ENCODE measurements at places on chromosomes 2 and 18. TPM values are rescaled to one million over a fixed set of nuclear protein-coding genes. Genes with fewer than 3 reads are reported as not detected.

DNA sequence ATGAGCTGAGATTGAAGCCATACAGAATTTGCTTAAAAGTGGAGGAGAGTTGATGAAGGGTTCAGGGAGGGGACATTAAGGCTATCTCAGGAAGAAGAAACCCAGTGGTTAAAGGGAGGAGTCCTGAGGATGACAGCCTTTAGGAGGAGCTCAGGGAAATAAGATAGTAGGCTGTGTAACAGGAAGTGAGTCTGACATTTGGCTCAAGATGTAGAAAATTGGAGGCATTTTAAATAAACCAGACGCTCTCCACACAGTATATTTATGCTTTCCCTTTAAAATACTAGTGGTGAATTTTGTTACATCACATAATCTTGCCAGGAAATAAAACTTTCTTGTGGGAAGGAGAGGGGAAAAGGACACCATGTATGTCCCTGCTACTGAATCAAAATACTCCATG, 11.6 kb downstream of the KCNH7 start:
- H3K4me1 ChIP-seq, result no peaks in the 10 kb centered on the region
- H3K27ac ChIP-seq, result no peak overlapping the region
- DNase-seq, result no peak
- H3K4me3 ChIP-seq, result no peak overlapping the region

Gene COL5A2
- 257 TPM for total RNA-seq

Gene STAT1
- total RNA-seq, result 80.3 TPM

- no peaks in the 10 kb centered on the region for H3K36me3 ChIP-seq
- no peaks in the 10 kb centered on the region for H3K27me3 ChIP-seq
- no peak overlapping the region for H3K4me3 ChIP-seq
These were observed 73.2 kb downstream of the AGAP1 start for GRCh38 chr2:235566931-235567495.

DNA sequence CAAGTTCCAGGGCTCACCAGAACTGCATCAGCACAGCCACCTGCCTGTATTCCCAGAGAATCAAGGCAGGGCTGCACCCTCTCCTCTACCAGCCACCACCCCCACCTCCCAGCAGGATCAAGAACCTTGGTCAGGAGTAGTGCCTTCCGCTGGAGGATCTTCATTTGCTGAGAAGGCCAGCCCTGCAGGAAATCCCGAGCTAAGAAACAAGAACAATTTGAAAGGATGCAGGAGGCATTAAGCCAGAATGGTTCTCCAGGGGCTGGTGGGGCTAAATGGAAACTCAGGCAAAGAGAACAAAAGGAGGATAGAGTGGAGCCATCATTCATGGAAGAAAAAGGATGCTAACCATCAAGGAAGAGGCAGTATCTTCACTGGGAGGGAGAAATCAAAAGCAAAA, 147.3 kb upstream of the SLC14A2 start:
- H3K36me3 ChIP-seq, result no peaks in the 10 kb centered on the region
- no peak overlapping the region for H3K27ac ChIP-seq
- no peak overlapping the region for H3K4me3 ChIP-seq
- H3K4me1 ChIP-seq, result no peaks in the 10 kb centered on the region
- DNase-seq, result no peak

DNA sequence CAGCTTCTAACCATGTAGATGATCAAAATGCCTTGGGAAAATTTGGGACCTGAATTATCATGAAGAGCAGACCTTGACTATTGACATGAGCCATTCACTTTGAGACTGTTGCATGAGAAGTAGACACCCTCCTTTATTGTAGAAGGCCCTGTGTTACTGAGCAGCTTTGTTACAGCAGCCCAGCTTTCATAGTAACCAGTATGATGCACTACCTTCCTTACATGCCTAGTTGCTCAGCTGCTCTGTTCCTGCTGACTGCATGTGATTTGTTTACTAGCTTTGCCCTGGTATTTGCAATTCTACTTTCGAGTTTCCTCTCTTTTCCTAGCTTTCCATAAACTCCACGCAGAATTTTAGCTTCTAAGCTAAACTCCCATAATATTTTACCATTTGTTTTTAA, 11.2 kb upstream of the FN1 start:
- no peak overlapping the region for H3K27ac ChIP-seq
- DNase-seq, result peak; percentile 41
- H3K4me3 ChIP-seq, result no peak overlapping the region
- no peaks in the 10 kb centered on the region for H3K4me1 ChIP-seq
- H3K36me3 ChIP-seq, result no peaks in the 10 kb centered on the region
- no peaks in the 10 kb centered on the region for H3K27me3 ChIP-seq

- H3K4me3 ChIP-seq, result no peak overlapping the region
- H3K4me1 ChIP-seq, result peaks cover 4% of the 10 kb centered on the region
- H3K27ac ChIP-seq, result peak overlapping the region; percentile 52
- H3K36me3 ChIP-seq, result peaks cover 13% of the 10 kb centered on the region
These were observed 305.4 kb downstream of the AFF3 start for GRCh38 chr2:99836690-99837605.

GRCh38 chr2:31729442-31730092, 148.8 kb upstream of the SRD5A2 start:
- H3K27me3 ChIP-seq, result no peaks in the 10 kb centered on the region

Gene LOXHD1
- not detected for total RNA-seq

- no peak overlapping the region for H3K4me3 ChIP-seq
- H3K36me3 ChIP-seq, result no peaks in the 10 kb centered on the region
- DNase-seq, result no peak
These were observed 117.4 kb downstream of the CELF4 start for GRCh38 chr18:37447962-37448888.

DNA sequence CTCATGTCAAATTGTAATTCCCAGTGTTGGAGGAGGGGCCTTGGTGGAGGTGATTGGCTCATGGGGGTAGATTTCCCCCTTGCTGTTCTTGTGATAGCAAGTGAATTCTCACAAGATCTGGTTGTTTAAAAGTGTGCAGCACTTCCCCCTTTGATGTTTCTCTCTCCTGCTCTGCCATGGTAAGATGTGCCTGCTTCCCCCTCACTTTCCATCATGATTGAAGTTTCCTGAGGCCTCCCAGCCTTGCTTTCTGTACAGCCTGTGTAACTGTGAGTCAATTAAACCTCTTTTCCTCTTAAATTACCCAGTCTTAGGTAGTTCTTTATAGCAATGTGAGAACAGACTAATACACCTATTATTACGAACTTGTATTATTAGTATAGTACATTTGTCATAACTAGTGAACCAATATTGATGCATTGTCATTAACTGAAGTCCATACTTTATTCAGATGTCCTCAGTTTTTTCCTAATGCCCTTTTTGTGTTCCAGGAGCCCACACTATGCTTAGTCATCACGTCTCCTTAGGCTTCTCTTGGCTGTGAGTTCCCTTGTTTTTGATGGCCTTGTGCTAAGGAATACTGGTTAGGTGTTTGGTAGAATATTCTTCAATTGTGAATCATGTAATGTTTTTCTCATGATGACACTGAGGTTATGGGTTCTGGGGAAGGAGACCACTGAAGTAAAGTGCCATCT, 4.5 kb upstream of the MAP3K2 start:
- H3K27ac ChIP-seq, result no peak overlapping the region
- H3K27me3 ChIP-seq, result no peaks in the 10 kb centered on the region
- DNase-seq, result peak; percentile 37
- peaks cover 1% of the 10 kb centered on the region for H3K4me1 ChIP-seq
- no peak overlapping the region for H3K4me3 ChIP-seq
- H3K36me3 ChIP-seq, result no peaks in the 10 kb centered on the region

DNA sequence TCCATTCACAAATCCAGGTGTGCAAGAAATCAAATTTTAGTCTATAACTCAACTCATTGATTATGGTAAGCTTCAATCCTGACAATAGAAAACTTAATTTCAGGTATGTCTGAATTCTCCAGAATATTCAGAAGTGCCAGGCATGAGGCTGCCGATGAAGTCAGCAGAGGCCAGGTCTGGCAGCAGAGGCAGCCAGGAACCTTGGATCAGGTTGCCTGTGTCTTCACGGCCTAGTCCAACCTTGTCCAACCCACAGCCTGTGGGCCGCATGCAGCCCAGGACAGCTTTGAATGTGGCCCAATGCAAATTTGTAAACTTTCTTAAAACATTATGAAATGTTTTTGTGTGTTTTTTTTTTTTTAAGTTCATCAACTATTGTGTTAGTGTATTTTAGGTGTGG, 46.9 kb upstream of the ASPRV1 start:
- no peaks in the 10 kb centered on the region for H3K27me3 ChIP-seq
- no peak overlapping the region for H3K27ac ChIP-seq
- H3K4me1 ChIP-seq, result peaks cover 3% of the 10 kb centered on the region
- H3K36me3 ChIP-seq, result no peaks in the 10 kb centered on the region
- DNase-seq, result no peak

Gene TMEM37
- under 0.01 TPM for total RNA-seq

Gene IMMT
- total RNA-seq, result 90.0 TPM

Gene NLRC4
- not detected for total RNA-seq

- peaks cover 14% of the 10 kb centered on the region for H3K4me1 ChIP-seq
- no peak overlapping the region for H3K4me3 ChIP-seq
- no peak overlapping the region for H3K27ac ChIP-seq
- no peaks in the 10 kb centered on the region for H3K27me3 ChIP-seq
- no peak for DNase-seq
- H3K36me3 ChIP-seq, result peaks cover 26% of the 10 kb centered on the region
These were observed 2.6 kb downstream of the SLC66A2 start for GRCh38 chr18:79948719-79949411.

Measured in IMR-90 (cell line).